Bronchial epithelial cell (primary cell): ENCODE measurements at places on chromosomes 2 and 18.

DNA sequence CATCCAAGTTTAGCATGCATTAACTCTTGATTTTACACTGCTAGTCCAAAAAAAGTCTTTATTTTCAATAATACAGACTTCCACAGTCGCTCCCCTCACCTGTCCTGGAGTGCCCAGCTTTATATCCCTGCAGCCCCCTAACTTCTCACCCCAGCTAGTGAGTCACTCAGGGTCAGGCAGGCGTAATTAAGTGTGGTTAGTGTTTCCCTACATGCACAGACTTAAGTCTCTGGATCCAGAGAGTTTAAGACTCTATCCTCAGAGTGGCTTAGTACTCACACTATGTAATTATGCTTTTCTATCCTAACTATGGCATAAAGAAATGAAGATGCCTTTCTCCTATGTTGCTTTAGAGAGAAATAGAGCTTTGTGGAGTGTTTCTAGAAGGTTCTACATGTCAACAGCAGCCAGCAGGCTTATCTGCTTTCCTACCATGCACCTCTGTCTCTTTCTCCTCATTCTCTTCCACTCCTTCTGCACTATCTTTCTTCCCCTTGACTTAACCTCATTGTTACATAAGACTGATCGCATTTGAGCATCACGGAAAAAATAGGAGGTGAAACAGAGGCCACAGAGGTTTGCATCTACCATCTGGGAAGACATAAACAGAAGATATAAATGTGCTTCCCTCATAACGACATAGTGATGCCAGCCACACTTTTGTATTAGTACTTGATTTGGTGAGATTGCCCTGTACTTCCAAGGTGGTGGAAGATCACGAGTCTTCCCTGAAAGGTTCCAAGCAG lies 34.4 kb upstream of the PMAIP1 start:
- DNase-seq, result peak; percentile 27

GRCh38 chr2:203787979-203788378 lies 79.6 kb upstream of the CTLA4 start:
- no peak for DNase-seq

- DNase-seq, result no peak
These were observed 203.5 kb upstream of the NABP1 start for GRCh38 chr2:191474464-191474863.

GRCh38 chr2:119888680-119889079 lies 124.2 kb upstream of the EPB41L5 start:
- DNase-seq, result no peak

DNA sequence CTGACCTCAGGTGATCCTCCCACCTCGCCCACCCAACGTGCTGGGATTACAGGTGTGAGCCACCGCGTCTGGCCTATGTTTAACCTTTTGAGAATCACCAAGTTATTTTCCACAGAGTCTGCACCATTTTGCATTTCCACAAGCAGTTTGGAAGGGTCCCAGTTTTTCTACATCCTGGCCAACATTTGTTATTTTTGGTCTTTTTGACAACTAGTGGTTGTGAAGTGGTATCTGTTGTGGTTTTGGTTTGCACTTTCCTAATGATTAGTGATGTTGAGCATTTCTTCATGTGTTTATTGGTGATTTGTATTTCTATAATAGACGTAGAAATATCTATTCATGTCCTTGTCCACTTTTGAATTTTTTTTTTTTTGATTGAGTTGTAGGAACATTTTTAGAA lies 67.9 kb downstream of the BIRC6 start:
- no peak for DNase-seq

GRCh38 chr2:144801766-144802165 lies 281.8 kb upstream of the ZEB2 start:
- peak; percentile 67 for DNase-seq
